ENCODE measurements at places on chromosomes 5 and 9.

GRCh38 chr5:42994555-42995359, 45.4 kb downstream of the ANXA2R start:
- peak; percentile 92 for DNase-seq

GRCh38 chr9:2018764-2019558, 3.8 kb downstream of the SMARCA2 start:
- DNase-seq = no peak

GRCh38 chr9:27634879-27635278, 61.6 kb upstream of the C9orf72 start:
- no peak for DNase-seq

DNA sequence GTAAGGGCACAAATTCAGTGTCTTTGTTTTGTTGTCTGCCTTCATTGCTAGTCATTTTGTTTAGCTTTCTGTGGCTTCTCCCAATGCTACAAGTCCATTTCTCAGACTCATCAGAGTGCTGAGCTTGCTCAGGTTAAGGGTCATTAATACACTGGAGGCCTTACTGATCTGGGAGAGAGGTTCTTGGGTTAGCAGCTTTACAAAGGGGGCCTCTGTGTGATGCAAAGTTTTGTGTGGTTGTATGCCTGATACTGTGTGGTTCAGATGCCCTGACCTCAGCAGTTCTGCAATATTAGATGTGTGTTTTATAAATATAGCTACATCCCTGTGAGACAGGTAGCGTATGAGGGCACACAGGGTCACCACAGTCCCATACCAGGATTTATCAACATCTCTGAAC, 34.8 kb upstream of the SMARCA2 start:
- DNase-seq = no peak

GRCh38 chr9:112180387-112180881, 5.3 kb upstream of the SUSD1 start:
- no peak for DNase-seq

DNA sequence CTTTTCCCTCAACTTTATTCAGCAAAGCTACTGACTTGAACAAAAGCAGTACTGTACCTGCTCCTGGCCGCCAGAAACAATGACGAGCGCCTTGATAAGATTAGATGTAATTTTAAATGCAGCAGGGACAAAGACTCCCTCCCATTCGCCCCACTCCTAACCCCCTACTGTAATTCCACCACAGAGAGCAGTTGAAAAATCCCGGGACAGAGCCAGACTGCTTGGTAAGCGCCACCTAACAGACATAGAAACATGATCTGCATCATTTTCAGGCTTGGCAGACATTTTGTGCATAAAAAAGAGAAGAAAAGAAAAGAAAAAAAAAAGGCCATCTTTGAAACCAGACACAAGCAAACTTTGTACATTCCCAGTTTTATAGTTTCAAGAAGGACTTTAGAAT, 81.9 kb downstream of the ISL1 start:
- no peak for DNase-seq

- DNase-seq = no peak
Observed at GRCh38 chr5:172509405-172509781, 55.1 kb upstream of the SH3PXD2B start.

DNA sequence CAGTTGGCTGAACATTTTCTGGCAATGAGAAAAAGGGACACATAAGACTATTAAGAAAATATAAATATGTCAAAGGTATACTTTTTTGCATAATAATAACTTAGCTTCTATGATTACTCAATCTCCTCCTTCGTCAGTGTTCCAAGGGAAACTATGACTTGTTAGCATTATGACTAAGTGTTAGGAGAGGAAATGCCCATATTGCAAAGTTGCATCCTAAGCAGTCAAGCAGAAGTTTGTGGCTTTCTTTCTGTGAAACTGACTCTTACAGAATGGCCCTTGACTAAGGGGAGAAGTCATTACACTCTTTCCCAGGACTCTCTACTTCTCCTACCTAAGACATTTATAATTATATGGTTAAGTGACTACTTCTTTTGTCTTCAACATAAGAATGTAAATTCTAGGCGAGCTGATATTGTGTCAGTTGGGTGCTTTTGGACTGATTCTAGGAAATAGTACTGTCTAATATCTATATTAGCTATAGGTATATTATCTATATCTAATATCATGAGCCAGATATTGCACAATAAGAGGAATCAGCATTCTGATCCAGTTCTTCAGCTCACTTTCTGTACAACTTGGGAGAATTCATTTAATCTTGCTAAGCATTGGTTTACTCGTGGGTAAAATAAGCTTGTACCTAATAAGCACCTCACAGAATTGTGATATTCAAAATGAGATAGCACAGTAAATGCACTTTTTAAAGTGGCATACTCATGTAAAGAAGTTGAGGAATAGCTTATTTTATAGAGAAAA, 16.4 kb upstream of the SPINK6 start:
- no peak for DNase-seq

GRCh38 chr5:167952278-167952995, 339.0 kb upstream of the WWC1 start:
- no peak for DNase-seq

- no peak for DNase-seq
Observed at GRCh38 chr9:73034962-73035361, 82.1 kb upstream of the ALDH1A1 start.

DNA sequence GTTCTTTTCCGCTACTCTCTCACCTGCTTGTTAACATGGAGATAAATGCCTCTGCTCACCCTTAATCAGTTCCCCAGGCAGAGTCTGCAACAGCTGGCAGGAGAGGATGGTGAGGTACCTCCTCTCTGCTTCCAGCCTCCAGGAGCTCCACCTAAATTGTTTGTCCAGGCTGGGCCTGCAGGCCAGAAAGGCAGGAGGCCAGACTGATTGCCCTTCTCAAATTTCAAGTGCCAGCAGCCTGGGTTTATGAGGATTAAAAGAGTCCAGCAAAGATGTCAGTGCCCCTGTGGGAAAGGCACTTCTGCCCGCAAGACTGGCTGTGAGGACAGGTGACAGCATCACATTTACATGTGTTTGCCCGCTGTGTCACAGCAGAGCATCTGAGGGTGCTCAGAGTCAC, 19.8 kb downstream of the CORO2A start:
- no peak for DNase-seq

DNA sequence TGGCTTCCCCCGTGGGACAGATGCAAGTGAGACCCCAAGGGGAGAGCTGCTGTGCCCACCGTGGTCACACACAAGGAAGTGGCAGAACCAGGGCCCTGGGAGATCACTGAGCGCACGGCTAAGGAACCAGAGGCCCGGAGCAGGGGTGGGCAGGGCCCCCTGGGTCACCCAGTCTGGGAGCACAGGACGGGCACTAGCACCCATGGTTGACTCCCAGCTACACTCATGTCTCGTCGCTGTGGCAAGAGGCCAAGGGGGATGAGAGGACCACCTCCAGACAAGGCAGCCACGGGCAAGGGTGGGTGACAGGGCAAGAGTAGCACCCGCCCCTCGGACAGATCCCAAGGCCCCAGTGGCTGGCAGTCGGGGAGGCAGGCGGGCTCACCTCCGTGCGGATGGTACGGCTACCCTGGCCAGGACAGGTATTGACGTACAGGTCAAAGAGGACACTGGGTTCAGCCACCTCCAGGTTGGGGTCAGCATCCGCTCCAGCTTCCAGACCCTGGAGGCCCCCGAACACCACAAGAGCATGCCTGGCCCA, 5.1 kb downstream of the ENDOG start:
- no peak for DNase-seq

DNA sequence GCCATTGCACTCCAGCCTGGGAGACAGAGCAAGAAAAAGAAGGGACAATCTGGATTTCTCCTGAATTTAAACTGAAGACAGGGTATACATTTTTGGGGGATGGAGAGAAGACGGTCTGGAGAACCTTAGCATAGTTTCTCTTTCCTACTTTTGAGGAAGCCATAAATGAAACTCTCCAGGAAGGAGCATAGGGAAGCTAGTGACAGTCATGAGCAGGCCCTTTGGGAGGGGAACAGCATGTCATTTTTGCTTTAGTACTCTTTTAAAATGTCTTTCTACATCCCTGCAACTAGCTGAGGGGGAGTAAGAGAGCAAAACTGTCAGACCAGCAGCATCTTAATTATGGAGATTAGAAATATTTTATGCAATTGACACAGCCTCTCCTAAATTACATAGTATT, 8.2 kb upstream of the SLC44A1 start:
- no peak for DNase-seq

GRCh38 chr5:149990518-149991376, 9.7 kb downstream of the TIGD6 start:
- peak; percentile 70 for DNase-seq

GRCh38 chr5:133385346-133385745, 227.0 kb downstream of the FSTL4 start:
- no peak for DNase-seq

DNA sequence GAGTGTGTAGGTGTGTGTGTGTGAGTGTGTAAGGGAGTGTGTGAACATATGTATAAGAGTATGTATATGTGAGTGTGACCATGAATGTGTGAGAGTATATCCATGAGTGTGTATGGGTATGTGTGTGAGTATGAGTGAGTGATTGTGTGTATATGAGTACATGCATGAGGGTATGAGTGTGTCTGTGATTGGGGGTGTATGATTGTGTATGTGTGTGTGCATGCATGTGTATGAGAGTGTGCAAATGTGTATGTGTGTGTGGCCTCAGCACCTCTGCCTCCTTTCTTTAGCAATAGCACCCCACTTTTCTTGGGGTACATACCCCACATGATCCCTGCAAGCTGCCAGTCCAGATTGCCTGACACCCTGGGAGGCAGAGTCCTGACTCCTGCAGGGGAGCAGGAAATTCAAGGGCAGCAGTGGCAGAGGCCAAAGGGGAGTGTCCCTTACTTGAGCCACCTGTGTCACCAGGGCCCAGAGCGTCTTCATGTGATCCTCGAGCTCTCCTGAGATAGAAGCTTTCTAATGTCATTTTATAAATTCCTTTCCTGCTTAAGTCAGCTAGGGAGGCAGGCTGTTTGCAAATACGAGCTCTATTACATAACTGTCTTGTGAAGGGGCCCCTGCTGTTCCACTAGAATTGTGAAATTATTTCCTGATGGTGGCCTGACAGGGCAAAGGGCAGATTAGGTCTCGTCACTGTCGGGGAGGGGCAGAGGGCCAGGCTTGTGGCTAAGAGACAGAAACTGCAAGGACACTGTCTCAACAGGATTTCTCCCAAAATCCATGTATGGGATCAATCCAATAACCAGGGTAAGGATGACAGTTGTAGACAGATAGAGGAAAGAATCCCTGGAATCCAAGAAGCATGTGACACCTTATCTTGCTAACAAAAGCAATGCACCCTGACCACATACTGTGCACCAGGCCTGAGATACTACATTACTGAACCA, 389.1 kb downstream of the GADD45G start:
- DNase-seq = no peak

DNA sequence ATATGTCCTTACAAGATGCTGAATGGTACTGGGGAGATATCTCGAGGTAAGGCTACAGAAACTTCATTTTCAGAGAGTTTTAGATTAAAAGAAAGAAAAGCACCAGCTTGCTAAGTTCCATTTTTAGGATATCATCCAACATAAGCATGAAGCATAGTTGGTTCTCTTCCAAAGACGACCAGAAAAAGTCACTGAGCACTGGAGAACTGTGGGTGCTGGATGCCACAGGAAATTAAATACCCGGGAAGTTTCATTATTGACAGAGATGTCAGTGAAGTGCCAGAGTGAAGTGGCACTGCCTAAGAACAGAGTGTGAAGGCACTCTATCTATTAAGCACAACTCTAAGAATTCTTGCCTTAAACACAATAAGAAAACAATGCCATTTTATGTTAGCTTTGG, 76.8 kb downstream of the PIK3R1 start:
- DNase-seq = no peak

- DNase-seq = no peak
Observed at GRCh38 chr5:127650022-127650421, 1.1 kb downstream of the CTXN3 start.

DNA sequence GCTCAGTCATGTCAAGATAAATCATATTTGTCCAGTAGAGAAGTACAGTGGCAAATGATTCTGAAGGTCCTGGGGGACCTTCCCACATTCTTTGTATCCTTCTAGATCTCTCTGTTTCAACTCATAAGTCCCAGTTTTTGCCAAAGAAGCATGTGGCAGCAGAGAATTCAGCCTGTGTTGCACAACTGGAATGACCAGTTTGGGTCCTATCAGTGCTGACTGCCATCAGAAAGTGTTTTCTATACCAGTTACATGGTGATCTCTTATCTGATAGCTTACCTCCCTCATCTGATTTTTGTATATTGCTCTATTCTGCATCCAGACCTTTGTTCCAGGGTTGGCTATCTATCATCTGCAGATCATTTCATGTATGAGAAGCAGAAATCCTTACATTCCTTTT, 21.7 kb downstream of the GM2A start:
- DNase-seq = no peak

GRCh38 chr5:56638061-56638621, 177.2 kb upstream of the MAP3K1 start:
- no peak for DNase-seq

DNA sequence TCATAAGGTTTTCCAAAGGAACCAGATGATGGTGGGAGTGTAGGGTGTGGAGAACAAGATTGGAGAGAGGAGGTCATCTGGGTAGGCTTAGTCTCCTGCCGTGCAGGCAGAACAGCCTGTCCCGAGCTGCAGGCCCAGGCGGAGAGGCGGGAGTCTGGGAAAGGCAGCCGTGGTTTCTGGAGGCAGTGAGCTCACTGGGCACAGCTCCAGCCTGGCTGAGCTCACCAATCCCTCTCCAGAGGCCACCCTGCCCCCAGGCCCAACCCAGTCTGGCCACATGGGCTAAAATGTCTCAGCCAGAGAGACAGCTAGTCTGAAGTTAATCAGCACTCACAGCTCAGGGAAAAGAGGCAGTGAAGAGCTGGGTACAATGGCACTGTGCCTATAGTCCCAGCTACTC, 12.3 kb downstream of the P4HA2 start:
- peak; percentile 92 for DNase-seq

DNA sequence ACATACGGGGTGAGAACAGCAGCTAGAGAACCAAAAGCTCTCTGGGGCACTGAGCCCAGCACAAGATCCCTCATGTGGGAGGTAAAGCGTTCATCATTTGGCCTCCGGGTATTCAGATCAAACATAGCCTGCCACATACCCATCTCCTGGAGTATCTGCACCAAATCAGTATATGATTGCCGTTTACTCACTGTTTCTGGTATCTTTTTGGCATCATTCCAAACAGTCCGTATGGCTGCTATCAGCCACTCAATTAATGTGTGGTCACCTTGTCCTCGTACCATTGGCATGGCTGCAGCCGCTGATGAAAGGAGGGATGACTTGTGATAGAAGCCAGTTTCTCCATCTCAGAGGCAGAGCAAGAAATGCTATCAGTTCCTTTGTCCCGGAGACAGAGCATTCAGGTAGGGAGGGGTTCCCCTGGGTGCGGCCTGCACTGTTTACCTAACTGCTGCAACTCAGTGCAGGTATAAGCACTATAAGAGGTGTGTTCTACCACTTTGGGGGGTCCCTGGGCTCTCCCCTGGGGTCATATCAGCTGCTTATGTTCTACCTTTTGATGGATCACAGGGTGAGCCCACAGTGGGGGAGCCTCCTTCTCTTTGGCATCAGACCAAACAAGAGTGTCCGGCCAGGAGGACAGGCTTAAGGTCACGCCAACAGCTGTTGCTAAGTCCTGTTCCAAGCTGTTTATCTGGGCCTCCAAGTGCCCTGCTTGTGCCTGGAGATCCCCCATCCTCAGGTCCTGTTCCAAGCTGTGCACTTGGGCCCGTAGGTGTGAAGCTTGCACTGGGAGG, 9.4 kb downstream of the DMAC1 start:
- DNase-seq = no peak

GRCh38 chr9:78026416-78026815, 5.2 kb downstream of the GNAQ start:
- DNase-seq = no peak

GRCh38 chr9:134190232-134191121, 26.1 kb upstream of the RNU6ATAC start:
- no peak for DNase-seq

All from amniotic stem cell (primary cell).